Urinary bladder (tissue), 4 donors: ENCODE measurements at places on chromosomes 3 and 15.

- DNase-seq: no peak
Measured at GRCh38 chr3:23816721-23817120, 11.0 kb downstream of the UBE2E1 start.

GRCh38 chr3:150147776-150148175, 177.1 kb upstream of the PFN2 start:
- no peak for DNase-seq

GRCh38 chr3:12495749-12496452, 11.6 kb downstream of the TSEN2 start:
- DNase-seq: no peak

GRCh38 chr3:120526011-120526870, 69.9 kb upstream of the NDUFB4 start:
- DNase-seq: no peak

DNA sequence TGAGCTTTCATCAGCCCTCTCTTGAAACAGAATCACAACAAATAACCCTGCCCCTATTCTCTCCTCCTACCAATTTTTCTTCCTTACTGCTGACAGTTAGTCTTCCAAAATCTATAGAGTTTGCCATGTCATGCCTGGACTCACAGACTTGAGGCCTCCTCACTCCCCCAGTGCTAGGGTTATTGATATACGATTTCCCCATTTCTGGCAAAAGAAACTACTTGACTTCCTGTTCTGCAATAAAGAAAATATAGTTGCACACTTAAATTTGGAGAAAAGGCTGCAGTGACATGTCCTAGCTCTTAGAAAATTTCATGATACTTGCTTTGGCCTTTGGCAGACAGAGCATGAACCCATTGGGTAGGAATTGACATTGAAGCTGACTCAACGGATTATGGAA, 75.9 kb downstream of the CYP19A1 start:
- no peak for DNase-seq

GRCh38 chr15:63372753-63373152, 8.9 kb downstream of the CA12 start:
- DNase-seq: no peak

DNA sequence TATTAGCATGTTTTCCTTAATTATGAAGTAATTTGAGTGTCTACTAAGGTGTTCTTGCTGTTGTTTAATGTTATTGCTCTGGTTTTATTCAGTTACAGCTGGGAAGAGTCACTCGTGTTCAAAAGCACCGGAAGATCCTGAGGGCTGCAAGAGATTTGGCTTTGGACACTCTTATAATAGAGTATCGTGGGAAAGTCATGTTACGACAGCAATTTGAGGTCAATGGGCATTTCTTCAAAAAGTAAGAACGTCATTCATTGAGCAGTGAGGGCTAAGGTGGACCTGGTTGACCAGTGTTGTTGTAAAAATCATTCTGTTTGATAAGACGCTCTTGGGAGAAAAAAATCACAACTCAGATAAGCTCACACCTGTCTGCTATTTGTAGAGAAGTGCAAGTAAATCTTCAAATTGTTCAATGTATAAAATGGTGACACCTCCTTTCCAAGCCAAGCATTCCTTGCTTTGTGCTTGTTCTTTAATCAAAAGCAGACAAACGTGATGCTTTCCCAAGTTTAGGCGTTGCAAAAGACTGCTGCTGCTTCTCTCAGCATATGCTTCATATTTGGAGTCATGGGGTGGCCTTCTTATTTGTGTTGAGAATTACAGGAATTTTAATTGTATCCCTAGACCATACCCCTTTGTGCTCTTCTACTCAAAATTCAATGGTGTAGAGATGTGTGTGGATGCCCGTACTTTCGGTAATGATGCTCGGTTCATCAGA, 44.2 kb downstream of the SETD5 start:
- no peak for DNase-seq

- no peak for DNase-seq
Measured at GRCh38 chr3:172294223-172294806, 153.9 kb downstream of the GHSR start.

DNA sequence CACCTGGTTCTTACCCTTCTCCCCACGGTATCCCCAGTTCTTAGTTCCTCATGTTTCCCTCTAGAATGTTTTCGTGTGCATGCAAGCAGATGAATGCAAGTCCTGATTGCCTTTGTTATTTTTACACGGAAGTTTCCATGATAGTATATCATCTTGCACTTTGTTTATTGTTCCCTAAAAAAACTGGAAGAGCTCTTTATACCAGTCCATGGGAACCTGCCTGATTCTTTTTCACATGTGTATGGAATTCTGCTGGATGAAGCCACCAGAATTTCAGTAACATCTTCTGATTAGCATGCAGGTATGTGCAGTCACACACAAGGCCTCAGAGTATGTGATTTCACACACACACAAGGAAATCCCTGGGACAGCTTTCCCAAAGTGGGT, 16.0 kb upstream of the LRRK1 start:
- DNase-seq: no peak

- DNase-seq: no peak
Measured at GRCh38 chr3:2940062-2940461, 170.1 kb downstream of the IL5RA start.

- DNase-seq: no peak
Measured at GRCh38 chr15:95450413-95450812, 880.1 kb upstream of the NR2F2 start.

- no peak for DNase-seq
Measured at GRCh38 chr3:11212299-11212608, 58.0 kb downstream of the HRH1 start.

DNA sequence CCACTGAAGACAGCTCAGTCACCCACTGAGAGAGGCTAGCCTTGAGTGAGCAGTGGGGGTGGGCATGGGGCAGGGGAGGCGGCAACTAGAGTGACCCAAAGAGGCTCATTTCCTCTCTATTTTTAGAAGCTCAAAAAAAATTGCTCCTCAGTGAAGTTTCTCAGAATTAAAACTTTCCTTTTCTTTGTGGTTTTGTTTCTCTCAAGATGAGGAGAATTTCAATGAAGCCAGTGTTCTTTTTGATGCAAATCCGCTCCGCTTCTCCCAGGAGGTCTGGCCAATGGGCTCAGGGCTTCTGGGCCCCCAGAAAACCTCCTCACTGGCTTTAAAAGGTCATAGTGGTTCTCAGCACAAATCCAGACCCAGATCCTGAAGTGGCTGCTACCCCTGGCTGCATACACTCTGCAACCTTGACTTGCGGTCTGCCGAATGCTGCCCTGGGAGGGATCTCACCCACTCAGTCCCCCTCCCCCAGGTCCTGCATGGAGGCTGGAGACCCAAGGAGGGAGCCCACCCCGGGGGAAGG, at the start of gene ACSBG1:
TSS of gene ACSBG1 (minus strand) at position 51 of the 526 bp plus-strand sequence. CDS start 64 bp downstream, outside the sequence.
- no peak for DNase-seq

- DNase-seq: no peak
Measured at GRCh38 chr15:78033864-78034263, 43.6 kb downstream of the TBC1D2B start.

GRCh38 chr3:174938102-174938501, 79.0 kb downstream of the NAALADL2 start:
- DNase-seq: no peak

- no peak for DNase-seq
Measured at GRCh38 chr3:129632556-129632955, 26.1 kb upstream of the PLXND1 start.

DNA sequence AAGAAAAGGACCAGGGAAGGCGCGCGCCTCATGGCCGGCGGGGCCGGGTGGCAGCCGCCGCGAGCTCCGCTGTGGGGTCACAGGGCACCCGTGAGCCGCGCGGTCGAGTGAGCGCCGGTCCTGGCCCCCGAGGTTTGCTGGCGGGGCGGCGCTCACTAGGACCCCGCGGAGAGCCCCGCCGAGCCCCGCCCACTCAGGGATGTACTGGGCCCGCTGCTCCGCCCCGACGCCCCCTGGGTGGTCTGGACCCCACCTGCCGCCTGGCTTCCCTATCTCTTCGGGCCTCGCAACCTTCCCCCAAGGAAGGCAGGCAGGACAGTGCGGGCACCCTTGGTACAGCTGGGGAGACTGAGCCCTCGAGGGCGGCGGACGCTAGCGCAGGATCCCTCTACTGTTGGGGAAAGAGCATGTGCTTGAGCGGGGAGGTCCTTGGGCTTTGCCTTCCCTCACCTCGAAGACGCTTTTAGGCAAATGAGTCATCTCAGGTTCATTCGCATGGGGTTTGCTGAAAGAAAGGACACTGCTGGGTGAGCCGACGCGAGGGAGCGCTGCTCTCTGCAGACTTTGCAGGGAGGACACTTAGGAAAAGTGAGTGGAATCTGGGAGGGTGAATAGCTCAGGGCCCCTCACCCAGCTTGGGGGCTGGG, at the start of gene CHRNB4:
TSS of gene CHRNB4 (minus strand) at position 109 of the 647 bp plus-strand sequence. CDS start at position 32, 77 bp downstream.
- DNase-seq: no peak

DNA sequence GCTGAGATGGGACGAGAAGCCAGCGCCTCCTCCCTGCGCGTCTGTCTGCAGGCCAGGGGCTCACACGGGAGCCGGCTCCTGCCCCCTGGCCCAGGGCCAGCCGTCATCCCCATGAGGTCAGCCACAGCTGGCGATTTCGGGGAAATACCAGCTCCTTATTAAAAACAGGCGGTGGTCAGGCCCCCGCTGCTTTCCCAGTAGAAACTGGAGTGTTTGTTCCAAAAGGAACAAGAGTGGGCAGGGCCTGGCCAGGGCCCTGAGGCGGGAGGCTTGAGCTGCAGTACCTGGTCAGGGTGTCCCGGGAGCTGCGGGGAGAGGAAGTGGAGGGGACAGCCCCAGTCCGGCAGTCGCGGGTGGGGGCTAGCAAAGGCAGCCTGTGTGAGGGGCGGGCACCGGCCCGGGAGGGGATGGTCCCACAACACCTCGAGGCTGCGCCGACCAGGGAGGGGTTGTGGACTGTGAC, 17.8 kb downstream of the MYL3 start:
- peak; percentile 25 for DNase-seq

DNA sequence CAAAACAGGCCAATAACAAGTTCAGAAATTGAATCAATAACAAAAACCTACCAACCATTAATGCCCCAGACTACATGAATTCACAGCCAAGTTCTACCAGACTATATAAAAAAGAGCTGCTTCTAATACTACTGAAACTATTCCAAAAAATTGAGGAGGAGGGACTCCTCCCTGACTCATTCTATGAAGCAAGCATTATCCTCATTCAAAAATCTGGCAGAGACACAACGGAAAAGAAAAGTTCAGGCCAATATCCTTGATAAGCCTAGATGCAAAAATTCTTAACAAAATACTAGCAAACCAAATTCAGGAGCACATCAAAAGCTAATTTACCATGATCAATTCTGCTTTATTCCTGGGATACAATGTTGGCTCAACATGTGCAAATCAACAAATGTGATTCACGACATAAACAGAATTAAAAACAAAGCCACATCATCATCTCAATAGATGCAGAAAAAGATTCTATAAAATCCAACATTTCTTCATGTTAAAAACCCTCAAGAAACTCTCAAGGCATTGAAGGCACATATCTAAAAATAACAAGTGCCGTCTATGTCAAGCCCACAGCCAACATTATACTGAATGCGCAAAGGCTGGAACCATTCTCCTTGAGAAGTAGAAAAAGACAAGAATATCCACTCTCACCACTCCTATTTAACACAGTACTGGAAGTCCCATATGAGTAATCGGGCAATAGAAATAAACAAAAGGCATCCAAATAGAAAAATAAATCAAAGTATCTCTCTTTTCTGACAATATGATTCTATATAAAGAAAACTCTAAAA, 573.6 kb upstream of the GRM7 start:
- peak; percentile 11 for DNase-seq

GRCh38 chr3:62665627-62666437, 209.4 kb downstream of the CADPS start:
- DNase-seq: peak; percentile 48

- no peak for DNase-seq
Measured at GRCh38 chr15:59299929-59300617, 72.6 kb downstream of the MYO1E start.

DNA sequence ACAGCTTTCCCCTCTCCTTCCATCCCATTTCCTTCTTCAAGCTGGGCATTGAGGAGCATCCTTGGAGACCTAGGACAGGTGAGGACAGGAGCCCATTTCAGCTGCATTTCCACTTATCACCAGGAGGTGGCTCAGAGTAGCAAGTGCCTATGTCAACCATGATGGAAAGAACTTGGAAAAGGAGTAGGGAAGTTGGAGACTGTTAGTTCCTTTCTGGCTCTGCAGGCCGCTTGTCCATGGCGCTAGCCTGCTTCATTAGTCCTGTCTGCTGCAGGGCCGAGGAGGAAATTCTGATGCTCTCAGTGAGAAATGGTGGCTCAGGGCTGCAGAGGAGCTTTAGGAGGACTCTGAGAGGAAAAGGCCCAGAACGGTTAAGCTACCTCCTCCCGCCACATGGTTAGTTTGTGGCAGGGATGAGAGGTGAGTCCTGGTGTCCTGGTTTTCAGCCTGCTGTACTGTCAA, 7.0 kb upstream of the CD276 start:
- no peak for DNase-seq

- no peak for DNase-seq
Measured at GRCh38 chr3:168383573-168383972, 287.8 kb upstream of the GOLIM4 start.

GRCh38 chr15:25893596-25893995, 30.5 kb upstream of the ATP10A start:
- DNase-seq: no peak

DNA sequence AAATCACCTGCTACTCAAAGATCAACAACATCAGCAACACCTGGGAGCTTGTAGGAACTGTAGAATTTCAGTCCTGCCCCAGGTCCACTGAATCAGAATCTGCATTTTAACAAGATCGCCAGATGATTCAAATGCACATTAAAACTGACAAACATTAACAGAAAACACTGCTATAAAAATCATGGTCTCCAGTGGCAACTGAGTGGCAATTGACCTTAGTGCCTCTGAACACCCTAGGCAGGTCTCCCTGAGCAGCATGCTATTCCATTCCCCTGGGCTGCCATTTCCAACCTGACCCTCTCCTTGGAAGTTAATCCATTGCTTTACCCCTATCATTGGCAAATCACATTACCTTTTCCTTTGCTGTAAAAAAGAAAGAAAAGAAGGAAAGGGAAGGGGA, 23.0 kb upstream of the TOP2B start:
- no peak for DNase-seq

DNA sequence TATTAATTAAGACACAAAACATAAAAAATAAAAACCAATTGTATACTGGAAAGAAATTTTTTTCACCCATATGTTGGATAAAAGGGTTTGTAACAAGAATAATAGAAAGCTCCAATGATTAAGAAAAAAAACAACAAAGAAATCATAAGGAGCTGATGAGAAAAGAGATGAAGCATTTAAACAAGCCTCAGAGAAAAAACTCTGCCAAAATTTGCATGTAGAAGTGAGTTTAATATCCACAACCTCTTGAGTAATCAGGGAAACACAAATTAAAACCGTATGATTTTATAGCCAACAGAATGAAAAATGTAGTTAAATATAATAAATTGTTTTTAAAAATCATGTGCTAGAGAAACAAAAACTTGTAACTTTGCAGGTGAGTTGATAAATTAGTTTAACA, 192.9 kb downstream of the BCHE start:
- DNase-seq: no peak

GRCh38 chr15:31799715-31800321, 230.5 kb upstream of the CHRNA7 start:
- no peak for DNase-seq
